Activated T-helper 1 cell treated with anti-CD3 and anti-CD28 coated beads, Interleukin-12 subunit alpha, Interleukin-12 subunit beta, Interleukin-2, Interleukin-4 antibody, amounts not matched to agents 30 ng/mL and 10 ng/mL and 1 ng/mL, durations not matched to agents 14 hours and 24 hours and 36 hours (primary cell): ENCODE measurements at places on chromosomes 16 and 17.

DNA sequence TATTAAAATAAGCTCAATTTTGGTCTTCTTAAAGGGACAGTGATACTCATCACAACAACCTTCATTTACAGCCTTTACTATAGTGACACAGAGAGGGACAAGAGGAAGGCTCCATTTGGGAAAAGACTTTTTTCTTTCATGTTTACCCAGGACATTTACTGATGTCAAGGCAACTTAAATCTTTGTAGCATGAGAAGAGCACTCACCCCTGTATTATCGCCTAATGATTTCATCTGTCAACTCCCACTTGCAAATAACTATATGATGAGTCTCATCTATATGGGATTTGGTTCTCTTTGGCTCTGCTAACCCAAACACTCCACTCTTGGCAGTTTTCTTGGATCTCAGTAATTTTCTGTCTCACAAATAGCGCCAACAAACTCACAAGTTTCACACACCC lies 24.1 kb downstream of the BLMH start:
- no peak overlapping the region for H3K27ac ChIP-seq
- no peaks in the 10 kb centered on the region for H3K27me3 ChIP-seq
- no peak for DNase-seq
- H3K36me3 ChIP-seq, result peaks cover 41% of the 10 kb centered on the region
- no peak overlapping the region for H3K4me3 ChIP-seq
- peaks cover 4% of the 10 kb centered on the region for H3K4me1 ChIP-seq

DNA sequence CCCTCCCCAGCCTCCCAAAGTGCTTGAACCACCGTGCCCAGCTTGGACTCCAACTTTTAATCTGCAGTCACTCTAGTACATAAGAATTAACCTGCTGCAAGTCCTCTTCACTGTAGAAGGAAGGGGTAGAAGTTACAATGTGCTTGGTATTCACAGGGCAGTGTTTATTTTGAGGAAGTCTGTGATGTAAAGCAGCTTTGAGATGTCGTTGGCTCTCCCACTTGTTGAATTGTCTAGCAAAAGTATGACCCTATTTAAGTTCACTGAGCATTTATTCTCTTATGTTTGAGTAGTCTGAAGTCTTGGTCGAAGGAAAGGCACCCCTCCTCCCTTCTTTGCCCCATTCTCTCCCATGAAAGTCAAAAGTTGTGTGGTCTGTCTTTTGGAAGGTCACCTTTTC lies 28.2 kb downstream of the SF3B3 start:
- H3K27me3 ChIP-seq, result no peaks in the 10 kb centered on the region
- H3K4me1 ChIP-seq, result peaks cover 22% of the 10 kb centered on the region
- no peak overlapping the region for H3K4me3 ChIP-seq
- DNase-seq, result no peak
- H3K27ac ChIP-seq, result no peak overlapping the region

- no peak overlapping the region for H3K27ac ChIP-seq
- no peaks in the 10 kb centered on the region for H3K4me1 ChIP-seq
- no peaks in the 10 kb centered on the region for H3K36me3 ChIP-seq
- H3K4me3 ChIP-seq, result no peak overlapping the region
Observed at GRCh38 chr16:67383284-67383683, 10.0 kb downstream of the TPPP3 start.

DNA sequence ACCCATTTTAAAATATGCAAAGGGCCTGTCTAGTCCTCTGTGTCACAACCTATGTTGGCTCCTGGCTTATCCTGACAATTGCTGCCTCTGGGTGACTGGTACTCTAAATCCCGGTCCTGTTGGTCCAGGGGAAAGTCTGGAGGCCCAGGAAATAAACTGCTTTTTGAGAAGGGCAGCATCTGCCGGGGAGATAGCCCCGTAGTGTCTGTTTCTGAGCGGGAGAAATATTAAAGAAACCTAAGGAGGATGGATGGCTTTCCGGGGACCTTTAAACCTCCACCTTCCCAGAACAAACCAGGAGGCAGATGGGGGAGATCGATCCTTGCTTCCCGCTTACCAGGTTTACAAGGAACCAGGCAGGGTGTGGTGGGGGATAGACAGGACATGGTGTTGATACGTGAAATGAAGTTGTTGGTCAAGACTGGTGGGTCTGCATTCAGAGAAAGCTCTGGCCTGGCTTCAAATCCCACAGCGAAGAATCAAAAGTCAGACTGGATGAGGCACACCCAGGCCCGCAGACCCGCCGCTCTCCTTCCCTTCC lies 3.8 kb downstream of the HOXB2 start:
- H3K4me1 ChIP-seq, result peaks cover 35% of the 10 kb centered on the region
- peaks cover 13% of the 10 kb centered on the region for H3K36me3 ChIP-seq
- peaks cover 8% of the 10 kb centered on the region for H3K27me3 ChIP-seq
- DNase-seq, result no peak
- peak overlapping the region; percentile 98 for H3K27ac ChIP-seq
- peak overlapping the region; percentile 91 for H3K4me3 ChIP-seq

- H3K36me3 ChIP-seq, result no peaks in the 10 kb centered on the region
- H3K27me3 ChIP-seq, result no peaks in the 10 kb centered on the region
- DNase-seq, result no peak
- H3K4me1 ChIP-seq, result peaks cover 6% of the 10 kb centered on the region
Observed at GRCh38 chr16:77739559-77739892, 17.2 kb downstream of the NUDT7 start.

DNA sequence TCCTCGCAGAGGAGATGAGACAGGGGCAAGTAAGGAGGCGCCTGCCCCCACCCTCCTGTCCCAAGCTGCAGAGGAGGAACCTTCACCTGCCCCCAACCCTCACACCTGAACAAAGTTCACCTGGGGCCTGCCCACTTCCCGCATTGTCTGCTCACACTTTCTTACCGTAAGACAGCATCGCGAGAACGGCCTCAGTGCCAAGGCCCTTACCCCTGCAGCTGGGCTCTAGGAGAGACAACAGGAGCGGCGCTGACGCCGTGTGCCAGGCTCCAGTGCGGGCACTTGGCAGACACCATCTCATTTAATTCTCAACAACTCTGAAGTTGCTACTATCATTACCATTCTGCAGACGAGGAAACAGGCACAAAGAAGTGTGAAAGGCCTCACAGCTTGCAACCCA lies 4.1 kb downstream of the NAT9 start:
- H3K27me3 ChIP-seq, result no peaks in the 10 kb centered on the region
- H3K4me1 ChIP-seq, result peaks cover 41% of the 10 kb centered on the region
- no peak overlapping the region for H3K4me3 ChIP-seq
- peaks cover 51% of the 10 kb centered on the region for H3K36me3 ChIP-seq
- DNase-seq, result no peak

- H3K27me3 ChIP-seq, result peaks cover 8% of the 10 kb centered on the region
- H3K36me3 ChIP-seq, result peaks cover 2% of the 10 kb centered on the region
- no peaks in the 10 kb centered on the region for H3K4me1 ChIP-seq
- H3K27ac ChIP-seq, result no peak overlapping the region
- DNase-seq, result no peak
Observed at GRCh38 chr16:2480948-2481347, 6.0 kb downstream of the TBC1D24 start.

DNA sequence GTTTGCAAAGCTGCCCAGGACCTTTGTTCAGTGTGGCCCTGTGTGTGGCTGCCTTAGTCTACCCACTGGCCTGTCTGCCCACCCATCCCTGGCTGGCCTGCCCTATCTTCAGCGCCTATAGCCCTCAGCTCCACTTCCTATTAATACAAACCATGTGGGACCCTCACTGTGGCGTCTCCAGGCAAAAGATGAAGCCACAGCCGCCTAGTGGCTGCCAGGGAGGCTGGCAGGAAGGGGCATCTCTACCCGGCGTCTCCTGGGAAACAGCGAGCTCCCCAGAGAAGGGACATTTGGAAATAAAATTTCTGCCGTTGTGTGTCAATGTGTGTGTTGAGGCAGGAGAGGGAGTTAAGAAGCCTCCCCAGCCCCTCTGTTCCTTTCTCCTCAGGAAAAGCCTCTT lies 31.5 kb downstream of the NEUROD2 start:
- no peak overlapping the region for H3K4me3 ChIP-seq
- H3K27ac ChIP-seq, result no peak overlapping the region
- peaks cover 6% of the 10 kb centered on the region for H3K36me3 ChIP-seq
- DNase-seq, result no peak
- H3K27me3 ChIP-seq, result peaks cover 9% of the 10 kb centered on the region

- H3K4me3 ChIP-seq, result no peak overlapping the region
- no peaks in the 10 kb centered on the region for H3K36me3 ChIP-seq
- no peaks in the 10 kb centered on the region for H3K27me3 ChIP-seq
- H3K27ac ChIP-seq, result no peak overlapping the region
- DNase-seq, result no peak
Observed at GRCh38 chr16:60110531-60110930, 1376.4 kb upstream of the GOT2 start.

- peaks cover 23% of the 10 kb centered on the region for H3K4me1 ChIP-seq
- H3K4me3 ChIP-seq, result no peak overlapping the region
- no peaks in the 10 kb centered on the region for H3K27me3 ChIP-seq
- DNase-seq, result no peak
- H3K27ac ChIP-seq, result peak overlapping the region; percentile 38
Observed at GRCh38 chr16:24093049-24093448, 163.1 kb upstream of the CACNG3 start.

DNA sequence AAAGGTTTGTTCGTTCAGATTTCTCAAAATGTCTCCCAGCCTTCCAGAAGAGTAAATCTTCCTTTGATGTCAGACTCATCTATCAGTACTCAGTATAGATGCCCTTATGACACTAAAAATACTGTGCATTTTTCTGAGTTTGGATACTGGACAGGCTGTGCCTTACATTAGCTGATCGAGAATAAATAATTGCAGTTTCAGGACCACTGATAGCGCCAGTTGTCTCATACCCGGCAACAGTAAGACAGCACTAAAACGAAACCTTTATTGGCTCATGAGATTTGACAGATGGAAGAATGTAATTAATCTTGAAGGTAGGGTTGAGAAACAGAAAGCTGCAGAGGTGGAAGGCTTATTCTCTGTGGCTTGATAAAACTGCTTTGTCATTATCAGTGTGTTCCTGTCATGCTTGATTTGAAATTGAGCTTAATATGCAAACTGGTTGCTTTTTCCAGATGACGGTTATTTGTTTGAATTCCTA lies 1.2 kb downstream of the ATP6V0A1 start:
- H3K36me3 ChIP-seq, result peaks cover 5% of the 10 kb centered on the region
- peak overlapping the region; percentile 68 for H3K27ac ChIP-seq
- peak; percentile 4 for DNase-seq
- peaks cover 8% of the 10 kb centered on the region for H3K27me3 ChIP-seq
- peaks cover 44% of the 10 kb centered on the region for H3K4me1 ChIP-seq

DNA sequence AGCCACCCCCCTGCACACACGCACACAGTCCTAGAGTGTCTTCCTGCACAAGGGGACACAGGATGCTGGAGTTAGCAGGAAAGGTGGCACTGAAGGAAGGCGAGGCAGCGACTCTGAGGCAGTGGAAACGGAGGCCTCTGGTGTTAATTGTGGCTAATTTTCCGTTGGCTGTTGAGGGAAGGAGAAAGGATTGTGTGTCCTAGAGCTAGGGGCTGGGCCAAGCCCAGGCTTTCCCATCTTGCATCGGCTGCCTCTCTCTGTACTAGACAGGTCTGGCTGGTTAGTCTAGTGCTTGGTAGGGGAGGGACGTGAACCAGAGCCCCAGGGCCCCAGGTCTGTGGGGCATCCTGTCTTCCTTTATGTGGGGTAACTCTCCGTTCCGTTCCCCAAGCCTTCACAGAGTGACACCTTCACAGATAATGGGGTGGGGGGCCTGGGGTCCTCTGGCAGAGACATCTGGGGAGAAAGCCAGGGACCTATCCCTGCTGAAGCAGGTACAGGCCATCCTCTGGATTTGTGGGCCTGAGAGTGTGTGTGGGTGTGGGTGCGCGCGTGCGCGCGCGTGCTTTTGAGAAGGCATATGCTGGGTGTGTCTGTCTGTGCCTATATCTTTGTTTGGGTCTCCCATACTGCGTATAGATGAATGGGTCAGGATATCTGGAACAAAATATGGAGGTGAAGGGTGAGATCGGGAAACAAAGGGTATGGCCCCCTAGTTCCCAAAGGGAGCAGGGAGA lies at the start of gene CHD3:
CHD3 (plus strand) TSS at position 606 of the 737 bp plus-strand sequence. CDS start 212 bp downstream, outside the sequence.
- peak within 1 kb of the TSS; percentile 9 for H3K4me3 ChIP-seq
- H3K36me3 ChIP-seq, result peaks cover 22% of the 10 kb centered on the region
- peak within 1 kb of the TSS; percentile 27 for H3K27ac ChIP-seq
- H3K27me3 ChIP-seq, result no peaks in the 10 kb centered on the region
- H3K4me1 ChIP-seq, result peaks cover 3% of the 10 kb centered on the region

GRCh38 chr17:46143827-46144236 lies 49.4 kb downstream of the KANSL1 start:
- no peak overlapping the region for H3K4me3 ChIP-seq
- H3K4me1 ChIP-seq, result peaks cover 89% of the 10 kb centered on the region
- DNase-seq, result no peak
- no peaks in the 10 kb centered on the region for H3K27me3 ChIP-seq
- H3K27ac ChIP-seq, result no peak overlapping the region
- H3K36me3 ChIP-seq, result peaks cover 10% of the 10 kb centered on the region

- DNase-seq, result no peak
- no peak overlapping the region for H3K4me3 ChIP-seq
- H3K4me1 ChIP-seq, result no peaks in the 10 kb centered on the region
- H3K36me3 ChIP-seq, result no peaks in the 10 kb centered on the region
- H3K27ac ChIP-seq, result no peak overlapping the region
Observed at GRCh38 chr17:30571921-30572320, 94.7 kb downstream of the GOSR1 start.

GRCh38 chr16:69253870-69254341 lies 57.2 kb upstream of the VPS4A start:
- DNase-seq, result no peak
- no peak overlapping the region for H3K4me3 ChIP-seq
- peaks cover 11% of the 10 kb centered on the region for H3K4me1 ChIP-seq
- no peaks in the 10 kb centered on the region for H3K27me3 ChIP-seq
- no peak overlapping the region for H3K27ac ChIP-seq

GRCh38 chr17:859061-859823 lies 77.1 kb downstream of the MRM3 start:
- no peaks in the 10 kb centered on the region for H3K36me3 ChIP-seq
- H3K27me3 ChIP-seq, result peaks cover 4% of the 10 kb centered on the region
- no peak for DNase-seq

DNA sequence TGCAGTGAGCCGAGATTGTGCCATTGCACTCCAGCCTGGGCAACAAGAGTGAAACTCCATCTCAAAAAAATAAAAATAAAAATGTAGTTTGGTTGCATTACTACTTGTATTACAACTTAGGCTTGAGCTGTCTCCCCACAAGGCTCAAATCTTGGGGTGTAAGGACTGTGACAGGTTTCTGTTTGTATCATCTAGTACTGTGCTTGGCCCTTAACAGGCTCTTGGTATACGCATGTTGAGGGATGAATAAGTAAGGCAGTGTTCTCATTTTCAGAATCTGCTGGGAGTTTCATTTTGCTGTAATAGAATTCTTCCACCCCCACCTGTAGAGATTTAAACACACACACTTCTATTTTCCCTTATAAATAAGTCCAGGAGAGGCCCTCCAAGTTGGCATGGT lies 289.4 kb upstream of the EEF2KMT start:
- DNase-seq, result no peak
- H3K36me3 ChIP-seq, result no peaks in the 10 kb centered on the region
- no peaks in the 10 kb centered on the region for H3K27me3 ChIP-seq
- H3K4me1 ChIP-seq, result no peaks in the 10 kb centered on the region
- no peak overlapping the region for H3K4me3 ChIP-seq
